ENCODE measurements at places on chromosomes 6 and 20.

DNA sequence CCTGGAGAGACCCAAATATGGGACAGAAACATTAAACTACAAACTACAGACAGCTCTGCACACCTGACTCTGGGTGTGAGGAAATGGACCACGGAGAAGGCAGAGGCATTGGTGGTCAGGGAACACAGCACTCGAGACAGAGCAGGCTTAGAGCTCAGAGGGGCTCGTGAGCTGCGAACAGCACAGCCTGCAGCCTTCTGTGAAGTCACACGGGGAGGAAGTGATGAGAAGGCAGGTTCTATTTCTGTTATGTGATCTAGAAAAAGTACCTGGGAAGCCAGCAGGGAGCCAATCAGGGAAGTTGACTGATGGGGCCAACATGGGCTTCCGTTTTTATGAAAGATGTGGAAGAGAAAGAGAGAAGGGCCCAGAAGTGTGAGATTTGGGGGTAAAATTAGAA lies 88.9 kb upstream of the SNAP25 start:
- no peak for DNase-seq

GRCh38 chr20:41300383-41300782 lies 17.1 kb downstream of the ZHX3 start:
- no peak for DNase-seq

DNA sequence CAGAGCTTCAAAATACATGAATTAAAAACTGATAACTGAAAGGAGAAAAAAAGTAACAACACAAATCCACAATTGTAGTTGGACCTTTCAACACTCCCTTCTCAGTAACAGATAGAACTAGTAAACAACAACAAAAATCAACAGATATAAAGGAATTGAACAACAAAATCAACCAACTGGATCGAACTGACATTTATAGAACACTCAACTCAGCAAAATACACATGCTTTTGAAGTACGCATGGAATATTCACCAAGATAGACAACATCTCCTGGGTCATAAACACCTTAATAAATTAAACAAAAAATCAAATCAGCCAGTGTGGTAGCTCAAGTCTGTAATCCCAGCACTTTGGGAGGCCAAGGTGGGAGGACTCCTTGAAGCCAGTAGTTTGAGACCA lies 63.3 kb downstream of the ILRUN start:
- DNase-seq, result no peak

DNA sequence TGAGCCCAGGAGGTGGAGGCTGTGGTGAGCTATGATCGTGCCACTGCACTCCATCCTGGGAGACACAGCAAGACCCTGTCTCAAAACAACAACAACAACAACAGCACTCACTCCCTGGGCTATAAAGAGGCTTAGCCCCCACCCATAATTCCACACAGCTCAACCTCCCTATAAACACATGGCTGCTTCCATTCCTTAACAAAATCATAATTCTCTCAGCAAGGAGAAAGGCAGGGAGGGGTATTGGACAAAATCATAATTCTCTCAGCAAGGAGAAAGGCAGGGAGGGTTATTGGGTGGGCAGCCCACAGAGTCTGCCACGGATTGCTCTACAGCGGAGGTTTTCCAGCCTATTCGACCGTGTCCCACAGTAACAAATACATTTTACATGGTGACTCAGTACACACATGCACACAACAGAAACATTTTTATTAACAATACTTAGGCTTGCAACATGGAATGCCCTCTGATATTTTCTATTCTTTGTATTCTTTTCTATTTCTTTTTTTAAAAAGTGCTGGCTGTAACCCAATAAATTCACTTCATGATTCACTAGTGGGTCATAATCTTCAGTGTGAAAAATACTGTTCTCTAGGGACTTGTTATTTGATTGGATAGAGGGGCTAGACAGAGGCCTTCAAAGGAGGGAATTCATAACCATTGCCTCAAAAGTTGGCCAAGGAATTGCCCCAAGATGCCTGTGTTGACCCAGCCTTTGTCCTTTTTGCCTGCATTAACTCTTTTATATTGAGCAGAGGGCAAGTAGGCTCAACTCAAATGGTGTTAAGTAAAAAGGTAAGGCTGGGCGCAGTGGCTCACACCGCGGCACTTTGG lies 50.6 kb upstream of the ZMYND8 start:
- no peak for DNase-seq

DNA sequence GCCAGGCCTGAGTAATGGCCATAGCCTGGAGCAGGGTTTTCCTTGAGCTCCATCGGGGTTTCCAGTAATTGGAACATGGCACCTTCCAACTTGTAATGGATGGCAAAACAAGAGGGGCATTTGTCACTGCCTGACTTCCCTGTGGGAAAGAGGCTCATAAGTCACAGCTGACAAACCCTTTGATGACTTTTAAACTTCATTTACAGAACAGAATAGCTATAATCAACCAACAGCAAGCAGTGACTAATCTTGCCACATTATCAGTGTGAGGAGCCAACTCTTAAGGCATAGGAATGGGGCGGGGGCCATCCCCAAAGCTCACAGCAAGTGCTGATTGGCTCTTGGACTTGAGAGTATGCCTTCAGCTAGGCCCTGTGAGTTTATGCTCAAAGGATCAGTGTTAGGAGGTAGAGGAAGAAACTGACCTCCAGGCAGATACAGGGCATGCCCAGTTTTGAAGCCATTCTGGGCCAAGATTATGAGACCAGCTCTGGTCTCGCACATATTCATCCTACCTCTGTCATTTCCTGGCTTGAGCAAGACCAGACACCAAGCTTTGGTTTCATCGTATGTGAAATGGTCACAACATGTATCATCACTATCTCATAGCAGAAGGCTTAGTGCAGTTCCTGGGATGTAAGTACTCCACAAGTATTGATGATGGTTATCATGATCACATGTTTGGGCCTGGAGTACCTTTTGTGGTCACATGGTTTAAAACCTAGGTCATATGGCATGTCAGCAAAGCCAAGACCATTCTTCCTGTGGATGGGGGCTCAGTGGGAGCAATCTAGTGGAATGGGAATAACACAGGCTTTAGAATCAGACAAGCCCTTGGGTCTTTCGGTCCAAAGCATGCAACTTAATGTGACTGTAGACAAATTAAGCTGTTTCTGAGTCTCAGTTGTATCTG lies 49.2 kb downstream of the EIF2S2 start:
- DNase-seq, result no peak

GRCh38 chr20:35150846-35151579 lies 3.9 kb upstream of the EDEM2 start:
- no peak for DNase-seq

DNA sequence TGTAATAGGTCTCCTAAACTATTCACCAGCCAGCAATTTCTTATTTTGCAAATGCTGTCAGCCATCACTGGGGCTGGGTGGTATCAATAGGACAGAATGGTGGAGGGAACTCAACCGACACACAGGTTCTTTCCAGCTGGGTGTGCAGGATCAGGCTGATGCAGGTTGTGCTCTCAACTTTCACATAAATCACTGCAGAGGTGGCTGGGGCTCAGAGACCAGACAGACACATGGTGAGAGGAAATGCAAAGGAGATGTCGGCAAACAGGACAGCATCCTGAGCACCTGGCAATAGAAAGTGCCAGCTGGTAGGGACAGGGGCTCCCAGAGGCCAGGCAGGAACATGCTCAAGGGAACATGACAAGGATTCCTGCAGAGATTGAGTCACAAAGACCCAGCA lies 254.9 kb downstream of the SOD2 start:
- DNase-seq, result no peak

DNA sequence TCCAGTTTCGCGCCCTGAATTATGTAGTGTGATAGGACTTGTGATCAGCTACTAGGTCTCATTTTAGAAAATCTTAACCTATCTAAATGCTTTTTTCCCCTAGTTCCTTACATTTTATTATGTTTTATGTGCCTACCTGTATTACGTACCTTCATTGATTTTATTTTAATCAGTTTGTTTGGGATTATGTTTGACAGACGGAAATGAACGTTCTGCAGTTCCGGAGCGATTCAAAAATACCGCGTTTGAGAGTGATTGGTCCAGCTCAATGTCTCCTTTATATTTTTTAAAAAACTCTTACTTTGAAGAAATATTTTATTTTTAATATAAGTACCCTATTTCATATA lies 114.3 kb upstream of the BTN3A2 start:
- no peak for DNase-seq

DNA sequence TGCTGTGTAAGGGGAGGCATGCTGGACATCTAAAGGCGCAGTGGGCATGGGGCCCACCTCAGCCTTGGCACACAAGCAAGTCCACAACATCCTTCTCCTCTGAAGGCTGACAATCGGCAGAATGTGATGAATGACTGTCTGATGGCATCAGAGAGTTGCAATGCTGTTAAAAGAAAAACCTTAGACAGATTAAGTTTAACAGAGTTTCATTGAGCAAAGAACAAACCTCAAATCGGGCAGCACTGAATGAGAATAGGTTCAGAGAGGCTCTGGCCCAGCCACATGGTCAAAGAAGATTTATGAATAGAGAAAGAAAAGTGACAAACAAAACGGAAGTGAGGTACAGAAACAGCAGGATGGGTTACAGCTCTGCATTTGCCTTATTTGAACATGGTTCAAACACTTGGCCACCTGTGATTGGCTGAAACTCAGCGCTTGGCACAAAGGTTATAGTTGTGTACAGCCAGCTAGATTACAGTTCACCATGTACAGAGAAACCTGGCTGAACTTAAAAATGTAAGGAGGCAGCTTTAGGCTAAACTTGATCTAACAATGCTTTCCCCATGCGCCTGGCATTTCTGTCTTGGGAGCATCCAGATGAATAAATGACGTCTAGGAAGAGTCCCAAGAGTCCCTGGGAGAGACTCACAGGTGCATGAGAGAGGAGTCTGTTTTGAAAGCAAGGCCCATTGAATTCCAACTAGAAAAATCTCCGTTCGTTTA lies 98.3 kb upstream of the IYD start:
- DNase-seq, result no peak

DNA sequence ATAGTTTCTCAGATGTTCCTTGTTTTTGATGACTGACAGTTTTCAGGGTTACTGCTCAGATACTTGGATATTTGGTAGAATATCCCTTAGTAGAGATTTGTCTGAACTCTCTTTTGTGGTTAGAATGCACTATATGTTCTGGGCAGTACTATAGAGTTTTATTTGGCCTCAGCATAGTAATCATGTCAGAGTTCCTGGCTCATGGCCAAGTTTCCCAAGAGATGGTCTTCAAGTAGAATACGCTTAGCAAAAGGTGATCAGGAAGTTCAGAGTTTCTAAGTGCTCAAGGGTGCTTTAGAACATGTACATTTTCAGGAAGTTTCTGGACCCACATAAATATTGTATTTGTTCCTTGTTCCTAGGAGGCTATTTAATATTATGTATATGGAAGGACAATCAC lies 1209.7 kb upstream of the GJE1 start:
- no peak for DNase-seq

GRCh38 chr20:49054056-49054643 lies 8.0 kb downstream of the CSE1L start:
- DNase-seq, result no peak

DNA sequence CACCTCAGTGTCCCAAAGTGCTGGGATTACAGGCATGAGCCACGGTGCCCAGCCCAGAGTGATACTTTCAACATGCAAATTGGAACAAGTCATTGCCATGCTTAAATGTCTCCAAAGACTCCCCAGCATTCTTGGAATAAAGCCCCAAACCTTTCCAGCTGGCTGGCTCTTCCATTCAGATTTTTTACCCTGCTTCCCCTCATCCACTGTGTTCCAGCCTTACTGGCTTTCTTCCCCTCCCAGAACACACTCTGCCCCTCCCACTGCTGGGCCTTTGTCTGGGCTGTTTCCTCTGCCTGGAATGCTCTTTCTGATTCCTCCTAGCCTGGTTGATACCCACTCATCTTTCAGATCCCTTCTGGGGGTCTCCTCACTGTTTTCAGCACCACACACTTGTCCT lies 40.1 kb upstream of the NNAT start:
- DNase-seq, result no peak

GRCh38 chr6:6734479-6735465 lies 146.3 kb downstream of the LY86 start:
- no peak for DNase-seq

GRCh38 chr20:34571753-34572152 lies 13.2 kb downstream of the MAP1LC3A start:
- no peak for DNase-seq

GRCh38 chr6:127383988-127384387 lies 40.6 kb upstream of the ECHDC1 start:
- DNase-seq, result no peak
